Endodermal cell (in vitro differentiated cells): ENCODE measurements at places on chromosomes 12 and 14.
A peak's percentile ranks its signal among the peaks of the same experiment; 100 is the strongest.

- no peaks in the 10 kb centered on the region for H3K36me3 ChIP-seq
- H3K27ac ChIP-seq = no peak overlapping the region
- no peaks in the 10 kb centered on the region for H3K27me3 ChIP-seq
- no peaks in the 10 kb centered on the region for H3K4me1 ChIP-seq
These were observed 279.3 kb upstream of the DDHD1 start for GRCh38 chr14:53432378-53432802.

DNA sequence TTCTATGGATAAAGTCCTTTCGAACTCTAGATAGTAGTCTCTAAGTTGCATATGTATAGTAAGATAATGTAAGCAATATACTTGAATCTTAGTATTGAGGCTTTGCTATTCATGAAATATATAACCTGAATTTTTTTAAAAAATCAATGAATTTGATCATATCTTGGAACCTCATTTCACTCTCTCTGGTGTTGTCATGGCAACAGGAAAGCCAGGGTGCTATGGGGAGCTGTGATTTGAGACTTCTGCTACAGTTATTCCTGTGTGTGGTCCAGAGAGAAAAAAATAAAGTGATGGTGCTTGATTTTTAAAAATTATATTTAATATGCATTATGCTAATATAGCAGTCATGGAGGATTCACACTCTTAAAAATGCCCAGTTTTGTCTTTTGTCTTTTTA is 508.0 kb downstream of the SNAPC1 start:
- no peaks in the 10 kb centered on the region for H3K4me1 ChIP-seq
- DNase-seq = no peak
- H3K36me3 ChIP-seq = no peaks in the 10 kb centered on the region
- H3K4me3 ChIP-seq = no peak overlapping the region
- H3K27me3 ChIP-seq = no peaks in the 10 kb centered on the region
- no peak overlapping the region for H3K27ac ChIP-seq

- H3K36me3 ChIP-seq = no peaks in the 10 kb centered on the region
- no peaks in the 10 kb centered on the region for H3K4me1 ChIP-seq
- H3K27ac ChIP-seq = no peak overlapping the region
- DNase-seq = no peak
- H3K27me3 ChIP-seq = no peaks in the 10 kb centered on the region
These were observed 3.5 kb upstream of the UTP20 start for GRCh38 chr12:101276433-101276832.

GRCh38 chr14:86788224-86788623 is 1204.8 kb downstream of the GALC start:
- DNase-seq = no peak
- no peaks in the 10 kb centered on the region for H3K36me3 ChIP-seq
- no peaks in the 10 kb centered on the region for H3K4me1 ChIP-seq
- no peaks in the 10 kb centered on the region for H3K27me3 ChIP-seq
- no peak overlapping the region for H3K27ac ChIP-seq

GRCh38 chr12:76636121-76636692 is 76.6 kb upstream of the OSBPL8 start:
- no peaks in the 10 kb centered on the region for H3K27me3 ChIP-seq
- DNase-seq = peak; percentile 79
- peaks cover 9% of the 10 kb centered on the region for H3K4me1 ChIP-seq
- H3K4me3 ChIP-seq = no peak overlapping the region
- H3K27ac ChIP-seq = no peak overlapping the region
- H3K36me3 ChIP-seq = no peaks in the 10 kb centered on the region

DNA sequence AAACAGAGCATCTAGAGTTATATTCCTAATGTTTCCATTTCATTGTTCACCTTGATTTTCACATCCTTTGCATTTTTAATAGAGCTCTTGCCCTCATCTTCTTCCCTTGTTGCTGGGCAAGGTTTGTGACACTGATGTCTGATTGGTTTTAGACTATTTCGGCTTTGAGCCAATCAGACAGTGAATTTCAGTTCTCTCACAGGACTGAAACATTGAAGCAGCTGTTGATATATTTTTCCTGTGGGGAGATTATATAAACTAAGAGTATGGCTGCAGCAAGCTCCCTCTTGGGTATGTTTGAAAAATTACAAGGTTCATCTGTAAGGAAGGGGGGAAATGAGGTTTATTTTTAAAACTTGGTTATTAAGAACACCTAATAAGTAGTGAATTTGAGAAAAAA is 51.2 kb downstream of the ATF7IP start:
- no peaks in the 10 kb centered on the region for H3K27me3 ChIP-seq
- H3K27ac ChIP-seq = peak overlapping the region; percentile 88
- H3K4me3 ChIP-seq = no peak overlapping the region
- DNase-seq = peak; percentile 69
- peaks cover 2% of the 10 kb centered on the region for H3K4me1 ChIP-seq

DNA sequence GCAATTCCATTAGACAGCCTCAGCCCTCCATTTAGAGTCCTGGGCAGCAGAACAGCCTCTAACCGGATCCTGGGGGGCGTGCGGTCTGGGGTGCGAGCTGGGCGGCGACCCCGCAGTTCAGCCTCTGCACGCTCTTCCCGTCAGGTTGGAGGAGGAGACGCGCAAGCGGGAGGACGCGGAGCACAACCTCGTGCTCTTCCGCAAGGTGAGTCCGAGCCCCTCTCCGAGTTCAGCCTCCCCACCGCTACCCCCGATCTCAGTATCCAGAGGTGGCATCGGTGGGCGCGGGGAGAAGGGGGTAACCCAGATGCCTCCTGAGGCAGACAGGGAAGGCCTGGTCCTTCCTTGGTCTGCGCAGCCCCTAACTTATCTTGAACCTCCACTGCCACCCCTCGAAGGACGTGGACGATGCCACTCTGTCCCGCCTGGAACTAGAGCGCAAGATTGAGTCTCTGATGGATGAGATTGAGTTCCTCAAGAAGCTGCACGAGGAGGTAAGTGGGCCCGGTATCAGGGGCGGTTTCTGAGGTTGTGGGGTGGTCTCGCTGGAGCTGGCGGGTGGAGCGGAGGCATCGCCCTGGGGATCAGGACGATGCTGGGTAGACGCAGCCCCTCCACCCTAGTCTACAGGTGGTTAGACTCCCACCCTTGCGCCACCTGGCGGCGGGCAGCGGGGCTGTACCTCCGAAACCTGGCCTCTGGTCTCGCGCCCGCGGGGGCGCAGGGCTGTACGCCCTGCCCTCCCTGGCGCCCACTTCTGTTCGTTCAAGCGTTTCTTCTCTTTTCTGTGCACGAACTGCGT is 1.3 kb downstream of the PRPH start:
- H3K27me3 ChIP-seq = peaks cover 70% of the 10 kb centered on the region
- H3K27ac ChIP-seq = no peak overlapping the region
- H3K36me3 ChIP-seq = no peaks in the 10 kb centered on the region
- peak; percentile 94 for DNase-seq
- no peak overlapping the region for H3K4me3 ChIP-seq

GRCh38 chr12:46608431-46609272 is 217.1 kb downstream of the SLC38A4 start:
- DNase-seq = no peak
- no peak overlapping the region for H3K27ac ChIP-seq
- no peaks in the 10 kb centered on the region for H3K36me3 ChIP-seq

DNA sequence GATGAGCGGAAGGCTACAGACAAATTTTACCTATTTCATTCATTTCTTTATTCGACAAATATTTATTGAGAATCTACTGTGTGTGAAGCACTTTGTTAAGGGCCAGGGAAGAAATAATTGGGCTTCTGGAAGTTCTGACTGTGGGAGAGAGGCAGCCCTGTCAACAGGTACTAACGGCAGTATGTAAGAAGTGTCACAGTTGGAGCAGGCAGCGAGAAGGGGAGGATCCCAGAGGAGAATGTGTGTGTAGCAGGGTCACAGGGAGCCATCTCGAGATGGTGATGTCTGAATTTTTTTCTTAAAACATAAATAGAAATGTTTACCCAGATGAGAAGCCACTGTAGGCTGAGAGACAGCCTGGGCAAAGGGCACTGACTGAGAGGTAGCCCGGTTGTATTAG is 163.3 kb upstream of the SLC38A2 start:
- DNase-seq = no peak
- H3K27me3 ChIP-seq = no peaks in the 10 kb centered on the region
- H3K27ac ChIP-seq = no peak overlapping the region
- no peaks in the 10 kb centered on the region for H3K4me1 ChIP-seq
- no peak overlapping the region for H3K4me3 ChIP-seq

DNA sequence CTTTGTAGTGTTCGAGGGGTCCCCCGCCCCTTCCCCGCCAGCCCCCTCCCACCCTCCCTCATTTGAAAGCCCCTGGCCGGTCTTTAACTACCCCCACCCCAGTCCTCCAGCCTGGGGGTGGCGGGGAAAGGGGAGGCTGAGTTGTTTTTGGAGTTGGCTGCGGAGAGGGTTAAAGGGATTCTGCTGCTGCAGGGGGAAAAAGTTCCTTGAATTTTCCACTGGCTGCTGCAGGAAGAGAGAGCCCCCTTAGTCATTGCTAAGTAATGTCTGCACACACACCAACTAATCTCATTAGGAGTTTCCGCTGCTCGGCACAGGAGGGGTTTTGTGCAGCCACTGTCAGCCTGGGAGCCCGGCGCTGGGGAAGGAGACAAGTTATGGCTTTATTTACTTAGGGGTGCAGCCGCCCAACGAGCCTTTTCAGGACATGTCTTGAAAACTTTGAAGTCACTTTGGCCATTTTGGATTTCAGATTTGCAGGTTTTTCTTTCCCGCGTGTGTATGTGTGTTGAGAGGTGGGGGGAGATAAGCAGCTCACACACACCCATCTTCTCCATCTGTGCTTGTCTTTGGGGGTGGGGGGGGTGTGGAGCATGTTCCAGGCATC is 1.8 kb downstream of the ELK3 start:
- H3K27me3 ChIP-seq = no peaks in the 10 kb centered on the region
- peak; percentile 87 for DNase-seq
- no peaks in the 10 kb centered on the region for H3K4me1 ChIP-seq
- peak overlapping the region; percentile 12 for H3K27ac ChIP-seq

DNA sequence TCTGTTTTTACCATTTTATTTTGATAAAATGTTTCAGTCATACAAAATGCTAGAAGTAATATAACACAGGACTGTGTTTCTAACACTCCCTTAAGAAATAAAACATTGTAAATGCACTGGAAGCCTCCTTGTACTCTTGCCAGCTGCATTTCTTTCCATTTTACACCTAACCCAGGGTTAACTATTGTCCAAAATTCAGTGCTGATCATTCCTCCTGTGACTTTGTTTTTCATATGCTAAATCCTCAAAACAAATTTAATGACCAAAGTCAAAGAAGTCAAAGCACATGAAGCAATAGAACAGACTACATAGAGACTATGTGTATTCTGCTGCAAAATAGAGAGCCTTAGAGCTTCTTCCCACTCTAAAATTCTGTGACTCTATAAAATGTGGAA is 420.3 kb upstream of the PRICKLE1 start:
- H3K36me3 ChIP-seq = no peaks in the 10 kb centered on the region
- H3K4me1 ChIP-seq = no peaks in the 10 kb centered on the region
- no peak for DNase-seq
- H3K27ac ChIP-seq = no peak overlapping the region

DNA sequence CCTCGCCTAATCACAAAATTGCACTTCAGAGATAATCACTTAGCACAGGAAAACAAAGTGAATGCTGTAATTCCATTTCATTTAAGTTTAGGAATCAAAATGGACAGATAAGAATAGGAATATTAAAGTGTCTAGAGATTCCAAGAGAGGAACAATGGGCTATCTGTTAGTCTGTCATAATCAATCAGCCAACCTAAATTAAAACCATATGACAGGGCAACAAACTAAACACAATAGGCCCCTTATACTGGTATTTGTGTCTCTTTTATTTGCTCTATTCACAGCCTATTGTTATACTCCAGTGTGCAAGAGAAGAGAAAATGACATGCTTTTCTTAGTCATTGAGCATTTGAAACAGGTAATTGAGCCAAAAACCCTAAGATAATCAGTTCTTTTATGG is 259.4 kb downstream of the PRKD1 start:
- H3K4me1 ChIP-seq = no peaks in the 10 kb centered on the region
- no peaks in the 10 kb centered on the region for H3K36me3 ChIP-seq
- H3K27ac ChIP-seq = no peak overlapping the region
- no peaks in the 10 kb centered on the region for H3K27me3 ChIP-seq
- H3K4me3 ChIP-seq = no peak overlapping the region

GRCh38 chr14:99413911-99414310 is 66.7 kb downstream of the SETD3 start:
- no peak for DNase-seq
- peaks cover 16% of the 10 kb centered on the region for H3K36me3 ChIP-seq
- H3K4me3 ChIP-seq = no peak overlapping the region
- no peaks in the 10 kb centered on the region for H3K27me3 ChIP-seq
- peaks cover 8% of the 10 kb centered on the region for H3K4me1 ChIP-seq

- H3K4me1 ChIP-seq = peaks cover 17% of the 10 kb centered on the region
- DNase-seq = peak; percentile 67
- peak overlapping the region; percentile 52 for H3K27ac ChIP-seq
- H3K36me3 ChIP-seq = peaks cover 55% of the 10 kb centered on the region
- no peaks in the 10 kb centered on the region for H3K27me3 ChIP-seq
- peak overlapping the region; percentile 31 for H3K4me3 ChIP-seq
These were observed 44.0 kb upstream of the LRTM2 start for GRCh38 chr12:1776170-1776921.

GRCh38 chr12:52149651-52150241 is 42.1 kb downstream of the KRT80 start:
- H3K27me3 ChIP-seq = no peaks in the 10 kb centered on the region
- peak; percentile 72 for DNase-seq
- no peak overlapping the region for H3K27ac ChIP-seq
- H3K36me3 ChIP-seq = no peaks in the 10 kb centered on the region
- no peaks in the 10 kb centered on the region for H3K4me1 ChIP-seq

- H3K4me1 ChIP-seq = no peaks in the 10 kb centered on the region
- no peak overlapping the region for H3K27ac ChIP-seq
- H3K27me3 ChIP-seq = no peaks in the 10 kb centered on the region
- H3K4me3 ChIP-seq = no peak overlapping the region
- no peaks in the 10 kb centered on the region for H3K36me3 ChIP-seq
- DNase-seq = no peak
These were observed 25.5 kb upstream of the RASSF8 start for GRCh38 chr12:25932971-25933370.

DNA sequence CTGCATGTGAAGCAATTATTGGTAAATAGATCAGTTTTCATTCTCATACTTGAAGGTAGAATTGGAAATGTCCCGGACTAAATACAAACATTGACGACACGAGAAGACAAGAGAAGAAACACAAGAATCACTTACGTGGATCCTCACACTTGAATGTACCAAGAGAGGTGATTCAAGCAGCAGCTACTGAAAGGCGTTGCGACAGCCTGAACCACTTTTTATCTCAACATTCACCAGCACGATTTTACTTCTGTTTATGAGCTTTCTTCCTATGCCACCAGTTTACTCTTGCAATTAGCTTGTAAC is 3.6 kb upstream of the FZD10 start:
- H3K36me3 ChIP-seq = no peaks in the 10 kb centered on the region
- peaks cover 6% of the 10 kb centered on the region for H3K4me1 ChIP-seq
- DNase-seq = no peak
- no peak overlapping the region for H3K4me3 ChIP-seq
- peak overlapping the region; percentile 91 for H3K27ac ChIP-seq
